ENCODE measurements at places on chromosomes 11 and 22.

- peak; percentile 42 for DNase-seq
Observed at GRCh38 chr11:122045181-122045586, 70.8 kb downstream of the BLID start.

GRCh38 chr22:29569011-29569678 lies 11.8 kb downstream of the NIPSNAP1 start:
- no peak for DNase-seq

- DNase-seq: no peak
Observed at GRCh38 chr11:45265969-45266675, 20.0 kb downstream of the SYT13 start.

- peak; percentile 31 for DNase-seq
Observed at GRCh38 chr11:74449369-74449931, 17.9 kb downstream of the KCNE3 start.

- DNase-seq: peak; percentile 55
Observed at GRCh38 chr11:65384301-65384889, 1.9 kb upstream of the SLC25A45 start.

GRCh38 chr11:117186431-117186761 lies 7.9 kb downstream of the SIDT2 start:
- DNase-seq: no peak

GRCh38 chr11:92311616-92312449 lies 87.2 kb downstream of the FAT3 start:
- no peak for DNase-seq
